Spleen (tissue), 13 donors: ENCODE measurements at places on chromosomes 2 and 18. TPM values are rescaled to one million over a fixed set of nuclear protein-coding genes. Genes with fewer than 3 reads are reported as not detected.

GRCh38 chr2:202377207-202377761 lies 1.2 kb downstream of the BMPR2 start:
- DNase-seq, result peak; percentile 86

- DNase-seq, result no peak
Observed at GRCh38 chr2:119233326-119234020, 9.8 kb downstream of the STEAP3 start.

Gene CHRND
- not detected for total RNA-seq

Gene NPAS2
- total RNA-seq, result 8.1 TPM

GRCh38 chr2:216379977-216380376 lies 7.7 kb upstream of the MARCHF4 start:
- no peak for DNase-seq

Gene PDE11A
- total RNA-seq, result 0.77 TPM

Gene CNGA3
- not detected for total RNA-seq

- no peak for DNase-seq
Observed at GRCh38 chr2:72555943-72556342, 269.9 kb downstream of the EXOC6B start.

GRCh38 chr2:60262178-60262577 lies 291.3 kb downstream of the BCL11A start:
- no peak for DNase-seq

GRCh38 chr18:48477348-48477747 lies 61.5 kb upstream of the CTIF start:
- no peak for DNase-seq

GRCh38 chr2:166361351-166362153 lies 14.2 kb downstream of the SCN9A start:
- no peak for DNase-seq

- no peak for DNase-seq
Observed at GRCh38 chr2:52810460-52810859, 957.1 kb upstream of the CHAC2 start.

DNA sequence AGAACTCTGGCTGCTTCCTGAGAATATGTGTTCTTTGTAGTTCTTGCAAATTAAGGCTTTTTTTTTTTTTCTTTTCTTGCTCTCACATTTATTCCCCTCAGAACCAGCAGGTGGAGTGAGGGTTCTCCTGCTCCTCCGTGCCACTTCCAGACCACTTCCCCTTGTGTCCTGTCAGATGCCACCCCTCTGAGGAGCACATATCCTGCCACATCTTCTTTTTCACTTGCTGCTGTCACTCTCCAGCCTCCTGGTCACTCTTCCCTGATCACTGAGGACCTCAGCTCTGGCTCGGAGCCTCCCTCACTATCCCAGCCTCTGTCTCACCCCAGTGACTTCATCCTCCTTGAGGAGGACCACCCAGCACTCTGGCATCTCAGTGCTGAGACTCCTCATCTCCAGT lies 100.5 kb downstream of the TACR1 start:
- DNase-seq, result no peak

DNA sequence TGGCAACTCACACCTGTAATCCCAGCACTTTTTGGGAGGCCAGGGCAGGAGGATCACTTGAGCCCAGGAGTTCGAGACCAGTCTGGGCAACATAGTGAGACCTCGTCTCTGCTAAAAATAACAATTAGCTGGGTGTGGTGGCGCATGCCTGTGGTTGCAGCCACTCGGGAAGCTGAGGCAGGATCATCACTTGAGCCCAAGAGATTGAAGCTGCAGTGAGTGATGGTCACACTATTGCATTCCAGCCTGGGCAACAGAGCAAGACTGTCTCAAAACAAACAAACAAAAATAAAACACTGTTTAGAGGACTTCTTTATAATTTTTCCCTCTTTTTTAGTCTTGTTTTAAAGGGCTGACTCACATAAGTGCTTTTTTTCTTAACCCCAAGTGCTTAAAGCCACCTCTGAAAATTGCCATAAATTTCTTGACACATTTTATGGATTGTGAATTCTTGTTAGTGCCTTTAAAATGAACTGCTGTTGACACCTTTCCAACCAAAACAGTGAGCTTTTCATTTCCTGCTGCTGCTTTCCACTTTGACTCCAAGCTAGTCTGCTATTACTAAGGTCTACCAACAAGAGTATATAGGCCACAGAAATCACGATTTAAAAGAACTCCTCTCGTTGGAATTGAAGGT lies 41.7 kb downstream of the CYP20A1 start:
- no peak for DNase-seq

Gene GALNT5
- 0.70 TPM for total RNA-seq

Gene GKN1
- total RNA-seq, result not detected

GRCh38 chr2:140586379-140586778 lies 1544.4 kb downstream of the LRP1B start:
- no peak for DNase-seq

DNA sequence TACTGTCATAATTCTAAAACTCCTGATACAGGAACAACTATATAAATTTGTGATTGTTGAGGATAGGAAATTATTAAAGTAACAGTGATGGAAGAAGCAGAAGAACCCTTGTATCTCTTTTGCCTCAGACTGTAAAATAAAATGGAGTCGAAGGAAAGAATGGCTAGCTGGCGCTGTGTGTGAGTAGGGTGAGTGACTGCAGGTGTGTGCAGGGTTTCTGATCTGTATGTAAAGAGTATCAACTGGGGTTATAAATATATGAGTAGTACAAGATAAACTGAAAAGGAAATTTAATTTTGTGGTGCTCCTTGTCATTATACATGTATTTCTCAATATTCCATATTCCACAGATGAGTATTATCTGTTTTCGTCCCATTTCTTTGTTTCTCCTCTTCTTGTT lies 15.2 kb downstream of the POLI start:
- no peak for DNase-seq

- DNase-seq, result no peak
Observed at GRCh38 chr2:69018678-69019095, 5.7 kb downstream of the ANTXR1 start.

DNA sequence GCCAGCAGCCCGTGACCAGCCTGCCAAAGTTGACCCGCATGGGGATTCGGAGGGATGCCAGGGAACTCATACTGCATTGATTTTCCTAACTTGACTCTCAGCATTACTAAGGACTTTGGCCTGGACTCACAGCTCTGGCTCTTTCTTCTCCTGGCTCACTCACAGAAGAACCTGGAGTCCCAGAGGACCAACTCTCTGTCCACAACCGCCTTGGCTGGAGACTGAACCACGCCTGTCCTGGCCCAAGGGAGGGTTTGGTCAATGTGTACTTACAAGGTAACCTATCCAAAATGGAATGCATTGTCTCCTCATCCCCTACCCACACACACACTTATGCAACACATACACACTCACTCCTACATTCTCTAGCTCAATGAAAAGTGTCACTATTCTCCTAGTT lies 135.6 kb upstream of the KLHL29 start:
- DNase-seq, result no peak
